Activated CD4-positive, alpha-beta T cell treated with anti-CD3 and anti-CD28 coated beads, Interleukin-2, amount 10 ng/mL, durations not matched to agents 24 days and 14 days (primary cell): ENCODE measurements at places on chromosomes 13 and 19. TPM values are rescaled to one million over a fixed set of nuclear protein-coding genes. Genes with fewer than 3 reads are reported as not detected.

GRCh38 chr19:35246466-35247092, 2.2 kb upstream of the LSR start:
- peaks cover 19% of the 10 kb centered on the region for H3K4me1 ChIP-seq
- H3K27me3 ChIP-seq, result peaks cover 60% of the 10 kb centered on the region
- H3K27ac ChIP-seq, result no peak overlapping the region
- H3K36me3 ChIP-seq, result peaks cover 4% of the 10 kb centered on the region

- H3K4me1 ChIP-seq, result peaks cover 85% of the 10 kb centered on the region
- no peaks in the 10 kb centered on the region for H3K27me3 ChIP-seq
- DNase-seq, result peak; percentile 66
- peak overlapping the region; percentile 87 for H3K27ac ChIP-seq
Measured at GRCh38 chr13:30145709-30146367, 161.5 kb downstream of the KATNAL1 start.

DNA sequence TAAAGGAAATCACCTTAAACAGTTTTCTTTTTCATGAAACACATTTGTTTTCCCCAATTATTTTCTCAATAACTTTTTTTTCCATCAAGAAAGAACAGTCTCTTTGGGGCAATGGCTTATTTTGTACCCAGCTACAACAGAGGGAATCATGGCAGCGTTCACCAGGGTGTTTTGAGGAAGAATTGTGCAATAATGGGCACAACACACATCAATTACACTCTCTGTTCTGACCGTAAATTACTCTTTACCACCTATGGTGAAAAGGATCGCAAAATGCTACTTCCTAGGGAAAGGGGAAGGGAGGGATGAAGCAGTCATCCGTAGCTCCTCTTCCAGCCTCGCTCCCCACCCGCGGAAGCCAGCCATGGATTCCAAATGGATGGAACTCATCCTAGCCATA, 38.6 kb downstream of the TMTC4 start:
- peaks cover 39% of the 10 kb centered on the region for H3K36me3 ChIP-seq
- DNase-seq, result no peak
- no peaks in the 10 kb centered on the region for H3K27me3 ChIP-seq

Gene PNMA8A
- total RNA-seq, result not detected in 2 replicates

Gene ZNF264
- total RNA-seq, result 18.0 and 19.9 TPM in 2 replicates
